Osteocyte (in vitro differentiated cells): ENCODE measurements at places on chromosomes 3 and 15. TPM values are rescaled to one million over a fixed set of nuclear protein-coding genes. Genes with fewer than 3 reads are reported as not detected.
A peak's percentile ranks its signal among the peaks of the same experiment; 100 is the strongest.

- DNase-seq = no peak
These were observed 61.2 kb upstream of the MCF2L2 start for GRCh38 chr3:183489455-183490210.

GRCh38 chr3:80060664-80061063 is 292.9 kb upstream of the ROBO1 start:
- no peak for DNase-seq

DNA sequence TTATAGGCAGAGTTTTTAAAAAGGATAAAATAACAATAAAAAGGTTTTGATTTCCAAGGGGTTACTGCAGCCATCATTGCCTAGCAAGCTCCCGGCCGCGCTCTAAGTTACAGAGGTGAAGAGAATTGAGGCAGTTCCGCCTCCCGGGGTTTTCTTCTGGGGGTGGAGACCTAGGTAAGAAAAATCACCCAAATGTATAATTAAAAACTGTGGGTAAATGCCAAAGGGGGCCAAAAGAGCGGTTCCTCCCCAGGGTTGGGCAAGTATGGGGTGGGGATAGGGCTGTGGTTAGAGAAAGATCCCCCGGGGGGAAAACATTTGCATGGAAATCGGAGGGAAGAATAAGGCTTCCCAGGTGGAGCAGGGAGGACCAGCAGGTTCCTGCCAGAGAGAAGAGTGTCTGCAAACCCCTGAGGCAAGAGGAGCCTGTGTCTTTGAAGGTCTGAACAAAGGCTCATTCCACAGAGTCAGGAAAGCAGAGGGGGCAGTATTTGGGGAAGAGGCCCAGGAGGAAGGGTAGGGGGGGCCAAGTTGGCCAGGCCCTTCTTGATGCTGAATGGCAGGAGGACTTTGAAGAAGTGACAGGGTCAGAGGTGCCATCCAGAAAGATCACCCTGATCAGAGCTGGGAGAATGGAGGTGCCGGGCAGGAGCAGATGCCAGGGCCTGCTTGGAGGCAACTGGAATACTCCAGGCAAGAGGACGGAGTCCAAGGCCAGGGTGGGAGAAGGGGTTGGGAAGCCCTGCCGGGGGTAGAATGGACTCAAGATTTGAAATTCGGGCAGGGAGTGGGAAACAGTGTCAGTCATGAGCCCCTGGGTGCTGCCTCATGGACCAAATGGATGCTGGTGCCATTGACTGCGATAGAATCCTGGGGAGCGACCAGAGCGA is 152.9 kb upstream of the RGMA start:
- peak; percentile 73 for DNase-seq

PCYT1A gene
- total RNA-seq = 65.1 and 66.2 TPM in 2 replicates

XIRP1 gene
- total RNA-seq = not detected in 2 replicates
